ENCODE measurements at places on chromosomes 3 and 15.
A peak's percentile ranks its signal among the peaks of the same experiment; 100 is the strongest.

GRCh38 chr3:14143271-14144225 lies 18.7 kb downstream of the TMEM43 start:
- no peak for DNase-seq

GRCh38 chr3:197305854-197306253 lies 7.4 kb upstream of the DLG1 start:
- DNase-seq = peak; percentile 27

DNA sequence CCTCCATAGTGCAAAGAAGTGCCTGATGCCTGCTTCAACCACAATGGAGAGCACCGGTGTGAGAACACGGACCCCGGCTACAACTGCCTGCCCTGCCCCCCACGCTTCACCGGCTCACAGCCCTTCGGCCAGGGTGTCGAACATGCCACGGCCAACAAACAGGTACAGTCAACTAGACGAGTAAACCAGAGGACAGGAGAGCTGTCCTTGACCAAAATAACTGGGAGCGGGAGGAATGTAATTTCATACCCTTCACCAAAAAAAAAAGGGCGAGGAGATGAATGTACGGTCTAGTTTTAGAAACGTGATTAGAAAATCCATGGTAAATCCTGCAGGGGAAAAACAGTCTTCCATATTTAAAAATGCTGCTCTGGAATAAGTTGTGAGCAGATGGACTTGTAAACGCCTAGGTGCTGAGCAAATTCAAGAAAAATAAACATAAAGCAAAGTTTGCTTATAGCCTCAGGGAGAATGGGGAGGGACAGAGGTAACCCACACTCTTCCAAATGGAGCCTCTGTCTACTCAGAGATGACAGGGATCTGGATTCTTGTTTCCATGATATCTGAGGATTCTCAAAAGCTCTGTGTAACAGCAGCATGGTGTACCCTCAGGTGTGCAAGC lies 8.4 kb downstream of the THBS1 start:
- no peak for DNase-seq

- no peak for DNase-seq
These were observed 54.5 kb upstream of the TBL1XR1 start for GRCh38 chr3:177251755-177252154.

GRCh38 chr3:189534531-189534930 lies 96.7 kb upstream of the TP63 start:
- DNase-seq = no peak

- no peak for DNase-seq
These were observed 16.1 kb downstream of the FGF7 start for GRCh38 chr15:49438962-49439631.

- no peak for DNase-seq
These were observed 62.1 kb downstream of the PDCD6IP start for GRCh38 chr3:33860373-33861050.

DNA sequence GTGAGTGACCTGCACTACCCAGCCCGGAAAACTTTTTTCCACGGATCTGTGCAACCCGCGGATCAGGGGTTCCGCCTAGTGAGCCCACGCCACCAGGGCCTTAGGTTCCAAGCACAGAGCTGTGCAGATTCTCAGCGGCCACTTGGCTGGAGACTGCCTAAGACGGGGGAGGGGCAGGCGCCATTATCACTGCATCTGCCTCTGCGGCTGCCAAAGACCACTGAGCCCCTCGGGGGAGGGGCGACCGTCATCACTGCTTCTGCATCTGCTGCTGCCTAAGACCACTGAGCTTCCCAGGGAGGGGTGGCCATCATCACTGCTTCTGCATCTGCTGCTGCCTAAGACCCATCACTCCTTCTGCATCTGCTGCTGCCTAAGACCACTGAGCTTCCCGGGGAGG lies 460.2 kb downstream of the OCA2 start:
- DNase-seq = no peak

GRCh38 chr3:130779031-130779430 lies 32.4 kb upstream of the PIK3R4 start:
- peak; percentile 11 for DNase-seq

GRCh38 chr15:42080919-42081830 lies 13.2 kb downstream of the PLA2G4D start:
- DNase-seq = no peak

DNA sequence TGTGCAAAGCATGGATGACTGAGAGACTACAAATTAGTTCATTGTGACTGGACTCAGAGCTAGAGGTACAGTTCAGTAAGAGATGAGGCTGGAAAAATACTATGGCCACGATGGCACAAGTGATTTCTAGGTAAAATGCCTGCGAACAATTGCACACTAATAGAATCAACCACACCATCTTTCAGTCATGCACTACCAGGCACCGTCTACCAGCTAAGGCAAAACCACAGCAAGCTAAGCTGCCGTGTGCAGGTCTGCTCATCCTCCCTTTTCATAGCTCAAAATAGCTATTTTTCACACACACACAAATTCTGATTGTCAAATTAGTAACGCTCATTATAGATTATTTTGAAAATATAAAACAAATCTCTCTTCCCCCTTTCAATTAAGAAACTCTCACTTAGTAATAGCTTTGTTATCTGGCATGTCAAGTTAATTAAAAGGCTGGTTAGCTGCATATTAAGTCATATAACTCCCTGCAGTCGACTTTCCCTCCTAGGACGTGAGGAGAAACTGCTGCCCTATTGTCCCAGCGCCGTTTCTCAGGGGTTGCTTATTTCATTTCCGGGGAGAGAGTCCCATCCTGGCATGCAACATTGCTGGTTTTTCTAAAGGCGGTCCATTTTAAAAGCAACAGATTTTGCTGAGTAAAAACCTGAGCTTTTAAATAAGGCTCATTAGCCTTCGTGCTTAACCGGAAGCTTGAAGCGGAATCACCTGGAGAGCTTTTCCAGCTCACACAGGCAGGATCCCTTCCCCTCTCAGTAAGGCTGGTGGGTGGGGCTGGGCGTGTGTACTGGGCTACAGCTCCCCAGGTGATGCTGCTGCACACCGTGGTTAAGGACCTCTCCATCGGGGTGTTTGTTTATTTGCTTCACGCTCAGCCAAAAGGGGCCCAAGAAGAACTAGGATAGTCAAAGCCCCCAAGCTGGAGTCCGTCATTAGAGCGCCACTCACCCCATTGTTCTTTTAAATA lies 16.9 kb upstream of the MEX3B start:
- no peak for DNase-seq

- no peak for DNase-seq
These were observed 4.8 kb downstream of the SCN5A start for GRCh38 chr3:38644662-38645053.

DNA sequence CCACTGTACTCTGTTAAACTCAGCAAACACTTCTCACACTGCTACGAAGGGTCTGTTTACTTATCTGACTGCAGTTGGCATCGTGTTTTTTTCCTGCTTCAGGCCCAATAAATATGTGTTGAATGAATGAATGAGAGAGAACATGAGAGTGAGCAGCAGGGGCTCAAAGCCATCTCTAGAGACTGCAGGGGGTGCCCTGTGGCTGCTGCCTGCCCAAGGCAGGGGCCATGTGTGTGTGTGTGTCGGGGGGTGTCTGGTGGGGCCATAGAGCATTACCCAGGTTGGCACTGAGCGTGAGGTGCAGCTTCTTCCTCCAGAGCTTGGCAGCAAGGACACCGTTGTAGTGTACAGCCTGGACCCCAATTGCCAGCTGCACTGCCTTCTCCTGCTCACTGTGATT lies 14.8 kb downstream of the EPB42 start:
- DNase-seq = no peak

- DNase-seq = no peak
These were observed 114.8 kb upstream of the COL8A1 start for GRCh38 chr3:99523431-99524127.

- peak; percentile 9 for DNase-seq
These were observed 60.2 kb downstream of the MAP3K13 start for GRCh38 chr3:185423178-185423577.

- no peak for DNase-seq
These were observed 5.1 kb downstream of the IGDCC3 start for GRCh38 chr15:65372787-65373067.

GRCh38 chr3:129581623-129582022 lies 24.9 kb downstream of the PLXND1 start:
- no peak for DNase-seq

GRCh38 chr3:20861454-20861853 lies 675.4 kb upstream of the SGO1 start:
- no peak for DNase-seq

DNA sequence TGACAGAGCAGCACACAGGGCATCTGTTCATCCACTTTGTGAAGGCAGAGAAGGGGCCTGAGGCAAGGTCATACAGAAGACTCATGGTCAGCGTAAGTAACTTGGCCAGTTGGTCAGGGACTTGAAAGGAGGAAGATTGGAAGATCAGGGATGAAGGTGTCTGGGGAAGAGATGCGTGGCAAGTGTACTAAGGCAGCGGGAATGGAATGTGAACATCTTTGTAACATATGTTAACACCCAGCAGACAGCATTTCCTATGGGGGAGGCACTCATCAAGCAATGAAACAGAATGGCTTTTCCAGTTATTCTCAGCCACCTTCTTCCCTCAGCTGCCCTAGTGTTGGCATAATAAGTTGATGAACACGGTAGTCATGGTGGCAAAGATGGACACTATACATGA lies 7.8 kb upstream of the RFC4 start:
- no peak for DNase-seq

- DNase-seq = no peak
These were observed 48.3 kb upstream of the KPNA4 start for GRCh38 chr3:160613661-160614060.

DNA sequence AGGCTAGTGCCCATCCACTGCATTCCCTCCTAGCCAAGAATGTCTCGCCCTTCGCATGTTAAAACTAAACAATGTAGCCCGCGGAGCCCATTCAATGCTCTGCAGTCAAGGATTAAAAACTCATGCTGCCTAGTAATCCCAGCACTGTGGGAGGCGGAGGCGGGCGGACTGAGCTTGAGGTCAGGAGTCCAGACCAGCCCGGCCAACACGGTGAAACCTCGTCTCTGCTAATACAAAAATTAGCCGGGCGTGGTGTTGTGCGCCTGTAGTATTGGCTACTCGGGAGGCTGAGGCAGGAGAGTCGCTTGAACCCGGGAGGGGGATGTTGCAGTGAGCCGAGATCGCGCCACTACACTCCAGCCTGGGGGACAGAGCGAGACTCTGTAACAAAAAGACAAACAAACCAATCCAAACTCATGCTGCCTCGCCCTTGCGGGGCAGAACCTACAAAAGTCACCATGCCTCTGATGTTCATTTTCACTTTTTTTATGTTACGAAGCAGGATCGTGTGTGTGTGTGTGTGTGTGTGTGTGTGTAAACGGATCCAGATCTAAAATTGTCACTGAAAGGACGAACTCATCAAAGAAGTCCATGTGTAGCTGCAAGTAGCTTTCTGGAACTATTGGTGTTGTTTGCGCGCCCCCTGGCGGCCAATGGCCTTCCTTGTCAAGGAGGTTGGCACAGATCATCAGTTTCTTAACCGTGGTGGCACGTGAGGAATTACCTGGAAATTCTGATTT lies 54.8 kb upstream of the SPESP1 start:
- peak; percentile 47 for DNase-seq

- DNase-seq = no peak
These were observed 37.9 kb upstream of the TSC22D2 start for GRCh38 chr3:150370122-150370602.

DNA sequence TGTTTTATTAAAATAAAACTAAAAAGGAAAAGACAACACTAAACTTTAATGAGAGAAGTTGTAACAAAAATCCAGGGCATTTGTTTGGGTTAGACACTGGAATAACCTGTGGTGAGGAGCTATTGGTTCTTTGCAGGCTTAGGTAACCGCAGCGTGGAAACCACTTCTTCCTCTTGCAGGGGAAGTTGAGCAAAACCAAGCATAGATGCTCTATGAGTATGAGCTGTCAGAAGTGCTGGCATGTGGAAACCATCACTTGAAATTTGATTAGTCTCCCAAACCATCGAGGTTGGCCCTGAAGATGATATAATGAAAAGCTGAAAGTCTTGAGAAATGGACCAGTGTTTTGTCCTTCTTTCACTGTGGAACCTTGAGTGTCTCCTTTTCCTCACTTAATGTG lies 127.1 kb upstream of the RBMS3 start:
- DNase-seq = no peak

DNA sequence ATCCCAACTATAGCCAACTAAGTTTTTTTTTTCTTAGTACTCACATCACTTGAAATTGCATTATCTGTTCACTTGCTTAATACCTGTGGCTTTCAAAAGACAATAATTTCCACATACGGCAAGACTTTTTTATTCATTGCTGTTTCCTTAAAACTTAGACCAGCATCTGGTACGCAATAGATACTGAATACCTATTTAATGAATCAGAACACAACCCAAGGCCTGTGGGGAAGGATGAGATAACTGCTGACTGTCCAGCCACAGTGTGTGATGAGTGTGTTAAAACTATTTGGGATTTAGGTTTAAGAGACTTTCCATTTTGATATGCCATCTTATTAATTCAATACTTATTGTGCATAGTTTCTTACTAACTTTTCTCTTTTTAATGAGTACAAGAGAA lies 988.7 kb downstream of the NTRK3 start:
- no peak for DNase-seq

DNA sequence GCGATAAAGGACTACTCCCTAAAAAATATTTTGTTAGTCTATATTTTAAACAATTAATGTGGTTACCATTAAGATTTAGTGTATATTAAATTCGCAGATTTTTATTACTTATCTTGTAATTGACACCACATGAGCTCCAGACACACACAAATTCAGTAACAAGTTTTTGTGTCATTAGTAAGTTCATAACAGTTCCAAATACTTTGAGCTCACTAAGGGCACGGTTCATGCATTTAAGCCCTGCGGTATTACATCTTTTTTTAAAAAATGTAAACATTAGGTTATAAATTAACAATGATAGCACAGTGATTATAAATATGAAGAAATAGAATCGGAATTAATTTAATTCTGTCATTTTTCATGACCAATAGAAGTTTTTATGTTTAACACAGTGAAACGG lies 317.3 kb downstream of the ZNF385D start:
- no peak for DNase-seq

DNA sequence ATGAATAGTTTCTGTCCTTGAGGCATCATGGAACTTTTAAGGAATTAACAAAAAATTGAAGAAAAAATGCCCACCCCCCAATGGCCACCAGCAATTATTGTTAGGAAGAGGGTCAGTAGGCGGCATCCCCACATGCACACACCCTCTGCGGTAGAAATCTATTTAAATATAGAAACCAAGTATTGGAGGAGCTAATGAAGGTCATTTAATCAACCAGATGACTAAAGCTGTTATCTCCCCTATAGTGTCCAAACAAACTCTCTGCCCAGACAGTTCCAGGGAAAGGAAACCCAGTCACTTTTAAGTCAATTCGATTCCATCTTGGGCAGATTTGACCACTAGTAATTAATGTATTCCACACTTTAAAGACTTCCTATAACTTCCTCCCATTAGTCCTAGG lies 47.1 kb downstream of the DGKG start:
- no peak for DNase-seq

Measured in GM12892 (cell line).